ENCODE measurements at places on chromosomes 1 and 21. TPM values are rescaled to one million over a fixed set of nuclear protein-coding genes. Genes with fewer than 3 reads are reported as not detected.

FAM78B gene
- 0.36 TPM for total RNA-seq

KRTAP12-1 gene
- total RNA-seq: not detected

CRP gene
- total RNA-seq: not detected

CELF3 gene
- total RNA-seq: not detected

GPR3 gene
- total RNA-seq: 0.20 TPM

NBPF6 gene
- total RNA-seq: 0.10 TPM

SAMD11 gene
- total RNA-seq: 1.9 TPM

CFAP126 gene
- not detected for total RNA-seq

ADAM30 gene
- 0.03 TPM for total RNA-seq

RCSD1 gene
- 0.13 TPM for total RNA-seq

SERTAD4 gene
- total RNA-seq: 22.2 TPM

BEST4 gene
- 0.20 TPM for total RNA-seq

FCRL3 gene
- not detected for total RNA-seq

KRTAP21-2 gene
- not detected for total RNA-seq

LRRC38 gene
- not detected for total RNA-seq

CZIB gene
- 44.7 TPM for total RNA-seq

LRIF1 gene
- 10.5 TPM for total RNA-seq

DIO1 gene
- not detected for total RNA-seq

HPDL gene
- total RNA-seq: 0.86 TPM
